ENCODE measurements at places on chromosomes 7 and 10.

DNA sequence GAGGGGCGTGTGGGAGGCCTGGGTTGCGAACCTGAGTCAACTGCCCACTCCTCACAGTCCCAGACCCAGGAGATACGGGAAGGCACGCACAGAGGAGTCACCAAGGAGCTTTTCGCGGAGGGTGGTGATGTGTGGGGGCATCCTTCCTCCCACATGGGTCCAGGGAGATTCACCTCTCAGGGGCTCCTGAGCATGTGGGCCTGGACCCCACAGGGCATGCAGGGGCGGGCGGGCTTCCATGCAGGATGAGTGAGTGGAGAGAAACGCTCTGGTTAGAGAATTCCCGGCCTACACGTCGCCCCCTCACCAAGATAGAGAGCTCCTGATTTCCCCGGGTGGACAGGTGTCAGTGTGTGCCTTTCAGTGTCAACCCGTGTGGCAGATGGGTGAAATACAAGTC, 641.7 kb upstream of the FZD8 start:
- no peak for DNase-seq
- no peaks in the 10 kb centered on the region for H3K36me3 ChIP-seq
- H3K4me1 ChIP-seq = no peaks in the 10 kb centered on the region
- no peak overlapping the region for H3K4me3 ChIP-seq
- H3K27me3 ChIP-seq = no peaks in the 10 kb centered on the region

DNA sequence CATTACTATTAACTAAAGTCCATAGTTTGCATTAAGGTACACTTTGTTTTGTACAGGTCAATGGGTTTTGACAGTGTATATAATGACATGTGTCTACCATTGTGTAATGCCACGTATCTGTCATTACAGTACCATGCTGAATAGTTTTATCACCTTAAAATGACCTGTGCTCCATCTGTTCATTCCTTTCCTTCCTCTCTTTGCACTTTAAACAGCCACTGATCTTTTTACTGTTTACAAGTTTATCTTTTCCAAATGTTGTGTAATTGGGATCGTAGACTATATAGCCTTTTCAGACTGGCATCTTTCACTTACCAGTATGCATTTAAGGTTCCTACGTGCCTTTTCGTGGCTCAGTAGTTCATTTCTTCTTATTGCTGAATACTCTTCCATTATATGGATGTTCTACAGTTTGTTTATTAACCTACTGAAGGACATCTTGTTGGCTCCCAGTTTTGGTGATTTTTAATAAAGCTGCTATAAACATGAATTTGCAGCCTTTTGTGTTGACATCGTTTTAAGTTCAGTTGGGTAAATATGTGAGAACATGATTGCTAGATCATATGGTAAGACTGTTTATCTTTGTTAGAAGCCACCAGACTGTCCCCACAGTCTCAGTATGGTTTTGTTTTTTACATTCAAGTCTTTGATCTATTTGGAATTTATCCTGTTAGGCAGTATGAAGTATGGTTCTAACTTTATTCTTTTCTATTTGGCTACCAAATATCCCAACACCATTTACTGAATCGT, 24.7 kb downstream of the STAM start:
- H3K4me1 ChIP-seq = peaks cover 2% of the 10 kb centered on the region
- no peaks in the 10 kb centered on the region for H3K27me3 ChIP-seq
- no peak overlapping the region for H3K27ac ChIP-seq
- H3K4me3 ChIP-seq = no peak overlapping the region
- no peak for DNase-seq

DNA sequence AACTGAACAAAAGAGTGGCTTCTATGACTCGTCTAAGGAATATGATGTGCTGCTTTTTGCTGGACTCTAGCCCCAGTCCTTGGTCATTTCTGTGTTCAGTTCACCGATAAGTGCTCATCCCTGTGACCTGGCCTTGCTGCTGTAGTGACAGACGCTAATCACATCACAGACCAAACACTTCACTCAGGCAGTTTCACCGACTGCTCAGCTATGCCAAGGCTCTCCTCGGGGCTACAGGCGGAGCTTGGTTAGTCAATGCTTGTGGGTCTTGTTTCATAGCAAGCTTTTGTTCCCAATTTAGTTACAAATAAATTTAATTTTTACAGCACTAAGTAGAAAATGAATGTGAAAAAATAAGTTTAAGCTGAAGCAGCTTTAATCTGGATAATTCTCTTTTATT, 190.8 kb upstream of the PRKCQ start:
- no peaks in the 10 kb centered on the region for H3K4me1 ChIP-seq
- no peak overlapping the region for H3K4me3 ChIP-seq

GRCh38 chr10:86189891-86190290, 176.7 kb downstream of the GRID1 start:
- no peak overlapping the region for H3K27ac ChIP-seq
- H3K4me1 ChIP-seq = no peaks in the 10 kb centered on the region
- DNase-seq = no peak
- H3K27me3 ChIP-seq = no peaks in the 10 kb centered on the region
- H3K36me3 ChIP-seq = no peaks in the 10 kb centered on the region

DNA sequence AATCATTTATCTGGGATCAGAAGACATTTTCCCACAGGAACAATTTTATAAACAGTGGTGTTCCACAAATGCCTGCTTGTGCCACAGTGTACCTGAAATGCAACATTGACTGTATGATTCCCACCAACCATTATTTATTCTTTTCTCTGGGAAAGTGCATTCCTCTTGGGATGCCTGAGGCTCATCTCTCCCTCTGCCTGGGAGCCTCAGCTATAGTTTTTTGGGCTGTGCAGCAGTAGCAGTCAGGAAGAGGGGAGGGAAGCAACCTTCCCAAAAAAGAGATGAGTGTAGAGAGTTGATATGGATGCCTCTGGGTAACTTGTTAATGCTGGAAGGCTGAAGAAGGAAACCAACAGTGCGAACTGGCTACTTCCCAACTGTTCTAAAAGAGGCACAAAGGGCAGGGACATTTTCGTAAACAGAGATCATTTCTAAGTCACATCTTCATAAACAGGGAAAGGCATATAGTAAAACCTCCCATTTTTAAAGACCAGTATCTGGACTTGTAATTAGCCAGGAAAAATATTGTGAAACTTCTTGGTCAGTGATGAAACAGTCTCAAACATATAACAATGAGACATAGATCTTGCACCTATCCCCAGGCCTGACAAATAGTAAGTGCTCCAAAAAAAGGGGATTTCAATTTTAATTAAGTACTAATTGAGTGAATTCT, 1.4 kb upstream of the CALD1 start:
- no peaks in the 10 kb centered on the region for H3K36me3 ChIP-seq
- H3K27me3 ChIP-seq = no peaks in the 10 kb centered on the region
- no peak overlapping the region for H3K4me3 ChIP-seq
- H3K27ac ChIP-seq = no peak overlapping the region

DNA sequence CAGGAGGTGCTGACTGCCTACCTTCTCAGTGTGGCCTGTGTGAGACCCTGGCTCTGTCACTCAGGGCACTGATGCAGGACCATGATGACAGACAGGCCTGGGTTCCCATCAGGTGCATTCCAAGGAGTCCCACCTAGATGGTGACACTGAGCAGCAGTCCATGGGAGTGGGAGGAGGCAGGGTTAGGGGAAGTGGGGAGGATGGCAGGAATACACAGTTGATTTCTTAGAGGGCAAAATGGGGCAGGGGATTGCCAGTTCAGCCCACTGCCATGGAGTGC, 155.0 kb downstream of the SH3PXD2A start:
- peaks cover 4% of the 10 kb centered on the region for H3K4me1 ChIP-seq
- no peak for DNase-seq
- H3K36me3 ChIP-seq = no peaks in the 10 kb centered on the region
- H3K27me3 ChIP-seq = no peaks in the 10 kb centered on the region
- no peak overlapping the region for H3K4me3 ChIP-seq

Measured in iPS DF 6.9 (cell line).